GM20000 (cell line): ENCODE measurements at places on chromosomes 1 and 21.

DNA sequence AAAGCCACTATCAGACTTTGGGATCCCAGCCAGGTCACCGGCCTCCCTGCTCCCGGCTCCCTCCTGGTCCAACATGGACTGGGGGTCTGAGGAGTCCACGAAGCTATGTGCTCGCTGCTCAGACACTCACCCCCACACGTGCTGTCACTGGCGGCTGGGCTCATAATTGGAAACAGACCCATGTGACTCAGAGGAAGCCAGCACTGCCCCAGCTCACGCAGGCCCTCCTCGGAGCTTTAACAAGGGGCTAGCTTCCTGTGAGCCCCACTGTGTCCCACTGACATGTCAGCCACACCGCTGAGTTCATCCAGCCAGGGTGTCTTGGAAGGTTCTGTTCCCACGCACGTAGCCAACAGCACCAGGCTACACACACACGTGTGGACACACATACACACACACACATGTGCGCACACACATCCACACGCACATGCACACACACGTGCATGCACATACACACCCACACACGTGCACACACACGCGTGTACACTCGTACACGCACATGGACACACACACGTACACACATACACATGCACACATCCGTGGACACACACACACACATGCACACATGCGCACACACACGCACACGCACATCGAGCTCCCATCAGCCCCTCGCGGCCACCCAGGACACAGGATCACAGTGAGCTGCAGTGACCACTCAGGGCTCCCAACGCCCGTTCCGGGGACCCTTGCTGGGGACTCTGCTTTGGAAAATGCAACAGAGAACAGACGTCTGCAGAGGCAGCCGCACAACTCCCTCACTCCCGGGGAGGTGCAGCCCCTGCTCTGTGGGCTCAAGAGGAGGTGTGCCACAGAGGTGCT lies 18.4 kb upstream of the COL6A2 start:
- DNase-seq, result no peak

DNA sequence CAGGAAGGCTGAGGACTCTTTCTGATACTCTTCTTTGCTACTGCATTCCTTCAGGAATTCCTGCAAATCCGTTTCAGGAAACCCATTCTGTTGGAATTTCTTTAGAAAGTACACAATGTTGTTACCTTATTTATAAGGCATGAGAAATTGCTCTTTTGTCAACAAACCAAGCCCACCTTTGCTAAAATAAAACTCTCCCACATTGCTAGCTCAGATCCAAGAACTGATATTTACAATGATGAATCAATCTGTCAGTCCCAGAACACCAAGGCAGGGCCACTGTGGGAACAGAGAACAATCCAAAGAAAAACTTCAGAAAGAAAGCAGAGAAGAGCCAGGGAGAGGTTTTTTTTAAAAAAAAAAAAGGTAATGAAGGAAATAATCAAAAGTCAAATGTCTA lies 36.6 kb upstream of the LPAR3 start:
- no peak for DNase-seq

DNA sequence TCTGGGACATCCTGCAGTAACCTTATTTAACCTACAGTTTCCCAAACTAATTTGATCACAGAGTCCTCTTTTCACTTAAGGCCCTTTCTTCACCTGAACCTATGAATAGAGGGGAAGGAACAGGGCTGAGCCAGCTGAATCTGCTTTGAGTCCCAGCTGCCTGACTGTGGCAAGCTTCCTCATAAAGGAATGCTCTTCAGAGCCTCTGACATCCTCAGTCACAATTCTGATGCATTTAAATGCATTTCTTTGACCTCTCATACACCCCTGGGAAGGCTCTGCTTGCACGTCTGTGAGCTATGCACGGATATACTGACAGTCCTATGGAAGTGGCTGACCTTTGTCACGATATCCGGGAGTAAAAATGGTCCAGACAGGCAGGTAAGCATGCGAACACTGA lies 673.1 kb downstream of the SMYD3 start:
- DNase-seq, result no peak

GRCh38 chr1:245583575-245584330 lies 429.0 kb downstream of the KIF26B start:
- DNase-seq, result no peak

DNA sequence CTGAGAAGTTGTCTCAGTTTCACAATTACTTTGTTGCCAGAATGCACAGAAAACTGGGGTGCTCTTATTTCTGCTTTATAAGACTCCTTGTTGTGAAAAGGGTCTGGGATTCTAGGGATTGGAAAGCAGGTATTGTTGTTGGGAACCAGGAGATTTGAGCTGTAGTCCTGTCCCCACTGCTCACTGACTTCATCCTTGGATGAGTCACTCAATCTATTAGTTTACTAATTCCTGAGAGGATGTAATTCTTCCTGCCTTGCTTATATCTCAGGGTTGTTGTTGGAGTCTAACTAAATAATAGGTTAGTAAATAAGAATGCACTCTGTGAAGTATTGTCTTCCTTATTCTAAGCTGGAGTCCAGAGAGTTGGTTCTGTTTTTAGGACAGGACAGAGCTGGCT lies 172.5 kb upstream of the GALNT2 start:
- DNase-seq, result no peak

DNA sequence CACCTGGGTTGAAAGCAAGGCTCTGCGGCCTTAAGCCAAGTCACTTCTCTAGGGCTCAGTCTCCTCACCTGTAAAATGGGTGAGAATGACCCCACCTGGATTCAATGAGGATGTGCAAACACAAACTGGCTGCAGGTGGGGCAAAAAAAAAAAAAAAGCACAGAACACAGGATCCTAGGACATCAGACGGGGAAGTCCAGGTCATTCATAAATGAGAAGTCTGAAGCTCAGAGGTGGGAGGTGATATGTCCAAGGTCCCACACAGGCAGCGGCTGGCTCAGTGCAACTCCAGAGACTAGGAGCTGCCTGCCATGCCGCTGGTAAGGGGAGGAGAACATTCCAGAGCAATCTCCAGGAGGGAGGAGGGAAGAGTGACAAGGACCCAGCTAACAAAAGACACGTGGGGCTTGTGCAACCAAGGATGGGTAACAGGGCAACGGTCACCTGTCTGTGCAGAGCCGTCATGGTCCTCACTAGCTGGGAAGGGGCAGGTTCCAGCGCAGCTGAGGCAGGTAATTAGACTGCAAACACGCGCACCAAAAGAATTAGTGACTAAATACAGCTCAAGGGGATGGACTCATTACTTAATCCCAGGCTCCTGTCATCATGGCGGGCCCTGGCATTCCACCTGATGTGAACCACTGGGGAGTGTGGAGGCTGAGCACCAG lies 19.5 kb downstream of the IFFO2 start:
- no peak for DNase-seq

DNA sequence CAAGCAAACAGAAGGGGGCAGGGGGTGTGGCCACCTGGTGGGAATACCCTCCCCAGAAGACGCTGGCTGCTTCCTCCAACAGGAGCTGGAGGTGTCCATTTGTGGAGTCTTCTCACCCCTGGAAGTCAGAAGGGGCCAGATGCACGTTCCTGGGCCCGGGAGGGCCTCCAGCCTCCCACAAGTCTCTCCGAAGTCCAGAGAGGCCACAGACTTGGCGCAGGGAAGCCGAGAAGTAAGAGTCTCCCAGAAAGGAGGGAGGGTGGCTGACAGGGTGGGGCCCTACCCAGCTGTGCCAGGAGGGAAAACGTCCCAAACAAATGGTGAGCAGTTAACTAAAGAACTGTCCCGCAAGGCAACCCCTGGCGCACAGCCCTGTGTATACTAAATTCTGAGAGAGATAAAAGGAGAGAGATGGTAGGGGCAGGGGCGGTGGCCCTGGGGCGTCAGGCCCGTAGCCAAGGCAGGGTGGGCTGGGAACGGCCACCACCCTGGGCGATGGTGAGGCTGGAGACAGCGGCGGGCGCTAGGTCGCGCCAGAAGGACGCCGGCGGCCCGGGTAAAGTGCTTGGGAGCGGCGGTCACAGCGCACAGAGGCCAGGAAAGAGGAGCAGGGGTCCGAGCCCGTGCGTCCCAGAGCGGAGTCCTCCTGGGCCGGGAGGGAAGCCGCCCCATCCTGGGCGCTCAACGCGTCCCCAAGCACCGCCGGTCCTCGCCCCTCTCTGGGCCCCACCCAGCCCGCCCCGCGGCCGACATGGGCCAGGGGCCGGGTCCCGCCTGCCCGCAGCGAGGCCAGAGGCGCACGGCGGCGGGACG lies 1.2 kb downstream of the CHD5 start:
- peak; percentile 23 for DNase-seq

DNA sequence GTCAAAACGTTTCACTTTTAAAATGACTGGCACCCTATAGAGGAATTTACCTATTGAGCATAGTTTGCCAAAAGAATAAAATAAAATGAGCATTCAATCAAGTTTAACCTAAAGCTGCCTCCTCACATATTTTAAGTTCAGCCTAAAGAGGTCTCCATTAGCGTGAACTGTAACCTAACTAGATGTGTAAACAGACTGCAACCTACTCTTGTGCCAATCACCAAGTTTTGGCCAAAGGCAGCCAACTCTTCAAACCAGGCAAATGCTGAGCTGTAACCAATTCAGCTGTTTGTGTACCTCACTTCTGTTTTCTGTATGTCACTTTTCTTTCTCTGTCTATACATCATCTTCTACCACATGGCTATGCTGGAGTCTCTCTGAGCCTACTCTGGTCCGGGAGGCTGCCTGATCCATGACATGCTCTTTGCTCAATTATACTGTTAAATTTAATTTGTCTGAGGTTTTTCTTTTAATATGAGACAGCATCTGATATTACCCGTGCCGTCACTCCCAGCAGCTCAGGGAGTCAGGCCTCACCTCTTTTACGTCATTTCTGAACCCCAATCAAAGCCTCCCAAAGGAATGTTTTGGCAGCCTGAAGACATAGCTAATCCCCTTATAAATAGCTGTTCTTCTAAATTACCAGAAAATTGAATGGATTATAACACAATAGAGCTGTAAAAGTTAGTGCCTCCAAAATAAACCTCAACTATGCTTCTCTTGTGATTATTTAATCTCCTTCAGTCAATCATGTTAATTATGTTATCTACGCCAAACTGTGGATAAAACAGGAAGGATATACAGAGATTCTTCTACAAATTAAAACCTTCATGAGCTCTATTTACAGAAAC lies 81.0 kb upstream of the NR5A2 start:
- DNase-seq, result no peak

DNA sequence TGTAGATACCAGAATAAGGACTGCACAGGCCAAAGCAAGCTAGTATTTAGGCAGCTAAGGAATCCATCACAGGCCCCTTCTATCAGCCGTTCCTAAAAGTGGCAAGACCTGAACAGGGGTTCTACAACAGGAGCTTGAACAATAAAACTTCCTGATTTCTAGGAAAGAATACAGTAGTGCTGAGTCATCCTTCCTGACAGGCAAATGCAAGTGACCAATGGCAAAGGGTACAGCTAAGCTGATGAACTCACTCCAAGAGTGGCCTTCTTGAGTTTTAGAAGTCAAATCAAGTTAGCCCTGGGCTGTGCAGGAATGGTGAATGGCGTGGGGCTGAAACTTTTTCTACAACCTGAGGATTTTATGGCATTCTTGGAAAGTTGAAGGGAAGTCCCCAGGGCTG lies 112.9 kb downstream of the GREM2 start:
- no peak for DNase-seq

GRCh38 chr21:32189688-32190483 lies 89.0 kb downstream of the MIS18A start:
- no peak for DNase-seq
